Substantia nigra (tissue), 51 donors: ENCODE measurements at places on chromosomes 6 and 20.

GRCh38 chr6:153062516-153062915 lies 60.0 kb upstream of the MTRF1L start:
- DNase-seq, result no peak

- peak; percentile 10 for DNase-seq
These were observed 306.9 kb downstream of the DHX35 start for GRCh38 chr20:39268981-39269461.

DNA sequence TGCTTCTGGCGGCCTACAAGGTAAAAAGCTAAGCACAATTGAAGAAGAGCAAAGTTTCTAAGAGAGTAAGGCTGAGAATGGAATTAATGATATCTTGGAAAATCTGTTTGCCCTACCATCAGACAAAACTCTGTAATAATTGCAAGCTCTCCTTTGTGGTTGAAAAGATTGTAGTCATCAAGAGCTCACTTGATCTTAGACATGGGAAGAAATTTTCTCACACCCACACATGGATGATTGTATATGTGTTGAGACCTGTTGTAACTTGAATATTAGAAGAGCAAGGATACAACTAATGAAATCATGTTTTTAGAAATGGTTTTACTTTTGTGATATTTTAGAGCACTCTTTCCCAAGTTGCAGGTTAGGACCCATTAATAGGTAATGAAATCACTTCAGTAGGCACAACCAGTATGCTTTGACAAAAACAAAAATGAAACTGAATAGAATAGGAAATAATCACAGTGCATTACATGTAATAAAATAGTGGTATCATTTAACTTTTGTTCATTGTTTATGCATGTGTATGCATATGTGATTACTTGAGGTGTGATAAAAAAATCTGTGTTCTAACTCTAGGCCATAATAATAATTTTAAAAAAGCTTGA lies 14.0 kb downstream of the DCBLD1 start:
- DNase-seq, result no peak

GRCh38 chr20:38697306-38697705 lies 27.0 kb upstream of the SLC32A1 start:
- no peak for DNase-seq

DNA sequence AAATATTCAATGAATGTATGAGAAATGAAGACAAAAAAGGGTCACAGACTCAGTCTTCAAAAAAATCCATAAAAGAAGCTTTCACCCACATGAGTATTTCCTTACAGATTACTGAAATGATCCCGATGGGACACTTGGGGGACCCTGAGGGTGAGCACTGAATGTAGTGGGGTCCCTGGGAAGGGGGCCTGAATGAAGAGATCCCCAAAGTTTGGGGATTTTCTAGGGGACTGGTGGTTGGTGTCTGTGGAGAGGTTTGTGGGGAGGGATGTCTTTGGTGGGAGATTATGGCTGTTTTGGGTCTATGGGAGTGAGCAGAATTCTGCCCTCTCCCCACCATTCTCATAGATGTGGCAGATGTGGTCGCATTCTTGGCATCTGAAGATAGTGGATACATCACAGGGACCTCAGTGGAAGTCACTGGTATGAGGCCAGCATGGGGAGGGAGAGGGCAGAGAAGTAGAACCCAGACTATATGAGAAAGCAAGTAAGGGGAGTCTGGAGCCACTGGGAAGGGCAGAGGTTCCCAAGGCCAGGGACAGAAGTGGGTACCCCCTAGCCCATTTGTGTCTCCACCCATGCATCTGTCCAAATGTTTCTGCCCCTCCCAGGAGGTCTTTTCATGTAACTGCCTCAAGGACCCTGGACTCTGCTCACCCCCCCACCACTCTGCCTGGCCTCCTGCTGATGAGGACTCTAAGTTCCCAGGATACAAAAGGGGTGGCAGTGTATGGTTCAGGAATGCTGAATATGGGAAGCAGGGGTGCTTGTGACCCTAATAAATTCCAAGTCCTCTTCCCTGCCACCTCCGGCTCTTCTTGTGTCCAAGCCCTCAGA lies 1.8 kb downstream of the HSD17B8 start:
- DNase-seq, result no peak

- no peak for DNase-seq
These were observed 76.6 kb upstream of the VGLL2 start for GRCh38 chr6:117188627-117189201.

DNA sequence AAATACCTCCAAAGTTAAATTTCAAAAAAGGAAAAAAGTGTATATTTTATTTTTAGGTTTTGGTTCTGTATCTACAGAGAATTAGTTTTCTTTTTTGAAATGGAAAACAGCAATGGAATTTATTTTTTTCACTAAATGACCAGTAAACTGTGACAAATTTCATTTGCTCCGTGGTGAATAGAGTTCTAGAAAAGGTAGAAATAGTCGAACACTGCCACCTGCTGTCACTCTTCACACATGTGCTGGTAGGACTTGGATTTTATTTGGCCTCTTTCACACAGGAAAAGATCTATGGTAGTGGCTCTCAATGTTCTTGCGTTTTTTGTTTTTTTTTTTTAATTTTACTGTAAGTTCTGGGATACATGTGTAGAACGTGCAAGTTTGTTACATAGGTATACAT lies 312.5 kb downstream of the EYA4 start:
- DNase-seq, result no peak

DNA sequence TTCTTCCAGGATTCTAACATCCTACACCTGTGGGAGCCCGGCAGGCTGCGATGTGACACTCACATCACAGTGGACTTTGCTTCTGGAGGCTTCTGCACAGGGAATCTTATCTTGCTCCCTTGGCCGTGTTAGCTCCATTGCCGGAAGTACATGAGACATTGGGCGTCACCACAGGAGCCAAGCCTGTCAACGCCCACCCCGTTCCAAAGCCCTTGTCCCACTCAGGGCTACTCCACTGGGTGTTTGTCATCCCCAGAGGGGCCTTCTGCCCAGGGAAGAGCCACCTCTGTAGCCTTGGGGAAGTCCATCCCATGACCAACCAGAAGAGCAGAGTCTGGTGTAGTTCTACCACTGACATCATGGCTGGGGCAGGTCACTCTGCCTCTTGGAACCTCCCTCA lies 1.7 kb downstream of the RAB44 start:
- no peak for DNase-seq

GRCh38 chr6:80457439-80457933 lies 351.0 kb downstream of the BCKDHB start:
- DNase-seq, result no peak

- peak; percentile 7 for DNase-seq
These were observed 621 bp downstream of the GPR63 start for GRCh38 chr6:96836631-96837080.
